ENCODE measurements at places on chromosomes 5 and 9.

DNA sequence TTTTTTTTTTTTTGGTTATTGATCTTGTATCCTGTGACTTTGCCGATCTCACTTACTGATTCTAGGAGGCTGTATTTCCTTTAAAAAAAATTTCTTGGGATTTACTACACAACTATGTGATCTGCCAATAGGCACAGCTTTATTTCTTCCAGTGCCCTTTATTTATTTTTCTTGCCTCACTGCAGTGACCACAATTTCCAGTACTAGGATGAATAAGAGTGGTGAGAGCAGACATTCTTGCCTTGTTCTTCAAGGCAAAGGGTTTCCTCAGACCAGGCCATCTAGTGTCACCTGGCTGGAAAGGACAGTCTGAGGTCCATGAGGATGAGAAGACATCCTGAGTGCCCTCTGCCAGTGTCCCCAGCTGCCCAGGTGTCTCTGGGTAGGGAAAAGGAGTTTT is 265.4 kb downstream of the SPOCK1 start:
- no peak for DNase-seq

DNA sequence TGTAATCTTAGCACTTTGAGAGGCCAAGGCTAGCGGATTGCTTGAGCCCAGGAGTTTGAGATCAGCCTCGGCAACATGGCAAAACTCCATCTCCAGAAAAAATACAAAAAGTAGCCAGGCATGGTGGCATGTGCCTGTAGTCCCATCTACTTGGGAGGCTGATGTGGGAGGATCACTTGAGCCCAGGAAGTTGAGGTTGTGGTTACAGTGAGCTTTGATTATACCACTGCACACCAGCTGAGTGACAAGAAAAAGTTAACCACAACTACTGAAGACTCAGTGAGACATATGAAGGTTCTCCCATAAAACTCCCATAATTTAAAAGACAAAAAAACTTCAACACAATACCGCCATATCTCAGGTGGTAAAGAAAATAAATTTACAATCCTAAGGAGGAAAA is 98.0 kb downstream of the NR6A1 start:
- no peak for DNase-seq

DNA sequence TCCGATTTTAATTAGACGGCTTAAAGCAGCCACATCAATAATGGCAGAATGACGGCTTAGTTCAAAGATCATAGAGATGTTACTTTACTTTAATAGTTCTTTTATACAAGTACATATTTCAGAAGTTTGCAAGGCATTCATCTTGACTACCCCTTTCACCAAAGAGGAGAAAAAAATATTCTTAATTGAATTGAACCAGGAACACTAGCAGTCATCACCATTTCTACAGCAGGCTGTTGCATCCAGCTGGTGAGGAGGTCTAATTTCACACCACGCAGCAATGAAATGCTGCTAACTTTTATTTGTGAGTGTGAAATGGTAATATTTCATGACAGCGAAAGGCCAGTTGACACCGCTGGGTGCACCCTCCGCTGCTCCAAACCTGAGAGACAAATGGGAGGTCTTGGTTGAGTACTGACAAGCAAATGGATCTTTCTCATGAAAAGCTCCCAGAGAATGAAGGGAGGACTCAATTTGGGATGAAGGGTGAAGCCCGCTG is 322.2 kb downstream of the GLIS3 start:
- no peak for DNase-seq

DNA sequence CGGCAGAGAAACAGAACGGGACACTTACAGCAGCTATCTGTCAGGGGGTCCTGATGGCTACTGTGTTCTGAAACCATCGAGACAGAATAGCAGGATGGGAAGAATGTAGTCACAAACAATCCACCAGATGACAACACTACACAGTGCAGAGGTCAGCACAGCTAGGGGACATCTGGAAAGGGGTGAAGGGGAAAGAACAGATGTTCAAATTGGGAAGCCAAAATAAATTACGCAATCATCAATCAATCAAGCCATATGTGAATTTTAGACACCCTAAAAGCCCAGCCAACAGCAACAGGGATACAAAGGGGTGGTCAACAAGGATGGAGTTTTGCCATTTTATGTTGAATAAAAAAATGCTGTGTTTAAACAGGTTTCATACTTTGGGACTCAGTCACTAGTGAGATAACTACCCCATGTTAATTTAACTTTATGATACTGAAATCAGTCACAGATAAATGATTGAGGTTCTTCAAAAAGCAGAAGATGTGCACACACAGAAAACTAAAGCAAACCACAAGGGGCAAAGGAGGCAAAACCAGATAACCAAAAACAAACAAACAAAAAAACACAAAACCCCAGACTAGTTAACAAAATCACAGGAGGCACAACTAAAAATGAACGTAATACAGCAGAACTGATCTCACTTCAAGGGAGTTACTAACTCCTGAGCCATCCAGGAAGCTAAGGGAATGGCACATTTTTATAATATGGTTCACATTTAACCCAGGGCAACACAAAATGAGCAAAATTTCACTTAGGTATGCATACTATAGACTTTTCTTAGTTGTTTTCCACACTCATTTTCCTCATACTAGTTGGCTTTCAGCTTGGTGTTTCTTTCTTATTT is 65.9 kb downstream of the HABP4 start:
- DNase-seq: no peak

DNA sequence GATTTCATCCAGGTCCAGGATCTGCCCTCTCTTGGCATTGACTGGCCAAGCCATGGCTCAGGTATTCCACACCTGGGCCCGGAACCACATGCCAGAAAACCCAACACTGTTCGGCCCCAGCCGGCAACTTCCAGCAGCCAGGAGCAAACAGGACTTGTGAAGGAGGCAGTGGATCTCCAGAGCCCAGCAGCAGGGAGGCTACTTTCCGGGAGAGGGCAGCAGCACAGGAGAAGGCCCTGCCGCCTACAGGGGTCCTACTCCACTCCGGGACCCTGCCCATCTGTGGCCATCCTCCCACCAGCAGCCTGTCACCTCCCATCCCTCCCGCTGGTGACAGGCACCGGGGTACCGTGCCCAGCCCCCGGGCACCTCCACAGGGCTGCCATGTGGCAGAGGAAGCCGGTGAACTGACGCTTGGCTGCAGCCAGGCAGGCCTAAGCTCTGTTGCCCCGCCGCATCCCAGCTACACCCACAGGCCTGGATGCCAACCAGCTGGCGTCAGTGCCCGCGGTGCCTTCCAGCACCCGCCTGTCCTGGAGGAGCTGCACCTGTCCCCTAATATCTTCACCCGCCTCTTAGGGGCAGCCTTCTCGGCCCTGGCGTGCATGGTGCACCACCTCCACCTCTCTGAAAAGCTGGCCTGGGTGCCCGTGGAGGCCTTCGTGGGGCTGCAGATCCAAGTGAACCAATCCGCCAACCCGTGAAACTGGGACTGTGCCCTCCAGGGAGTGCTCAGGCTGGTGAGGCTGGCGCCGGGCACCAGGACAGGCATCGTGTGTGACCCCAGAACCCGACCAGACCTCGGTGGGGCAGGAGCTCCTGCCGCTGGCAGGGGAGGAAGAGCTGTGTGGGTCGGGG is 18.9 kb upstream of the SLC30A5 start:
- DNase-seq: no peak
